ENCODE measurements at places on chromosomes 3 and 15.

- DNase-seq = no peak
These were observed 25.3 kb downstream of the FAM98B start for GRCh38 chr15:38479266-38479665.

DNA sequence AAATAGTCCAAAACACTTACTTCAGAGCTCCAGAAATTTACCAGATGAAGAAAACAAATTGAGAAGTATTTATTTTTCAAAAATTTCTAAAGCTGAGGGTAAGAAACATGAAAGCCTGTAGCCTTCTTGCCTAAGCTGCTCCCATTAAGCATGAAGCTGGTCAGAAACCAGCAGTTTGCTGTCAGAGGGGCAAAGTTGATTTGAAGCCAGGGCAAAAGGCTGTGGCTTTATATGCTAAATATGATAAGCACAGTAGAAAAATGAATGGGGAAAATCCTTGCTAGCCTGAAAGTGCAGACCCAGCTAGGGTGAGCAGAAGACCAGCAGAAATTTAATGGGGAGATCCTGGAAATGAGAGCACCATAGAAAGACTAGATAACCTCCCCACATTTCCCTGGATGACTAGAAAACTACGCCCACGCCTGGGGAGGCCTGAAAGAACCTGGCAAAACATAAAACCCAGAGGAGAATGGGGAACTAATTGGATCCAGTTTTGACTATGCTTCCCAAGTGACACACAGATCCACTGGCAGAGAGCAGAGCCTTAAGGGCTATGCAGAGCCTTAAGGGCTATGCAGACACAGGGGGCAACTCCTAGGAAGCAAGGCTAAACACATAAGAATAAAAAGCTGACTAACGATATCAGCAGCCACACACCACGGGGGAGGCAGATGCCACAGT, 43.0 kb upstream of the HEG1 start:
- DNase-seq = no peak

DNA sequence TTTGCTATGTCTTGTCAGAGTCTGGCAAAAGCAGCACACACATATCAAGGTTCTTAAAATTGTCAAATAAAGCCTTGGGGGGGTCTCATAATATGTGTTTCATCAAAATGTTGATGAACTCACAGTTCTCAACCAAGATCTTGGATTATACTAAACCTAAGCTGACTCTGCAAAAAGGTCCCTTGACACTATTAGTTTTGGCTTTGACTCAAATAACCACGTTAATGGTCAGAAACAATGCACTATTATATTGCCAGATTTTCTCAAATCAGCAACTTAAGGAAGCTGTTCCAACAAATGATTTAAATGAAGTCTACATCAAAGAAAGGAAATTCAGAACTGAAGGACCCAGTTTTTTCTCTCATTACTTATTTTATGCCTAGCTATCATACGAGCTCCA, 1063.9 kb downstream of the ROBO1 start:
- DNase-seq = no peak

DNA sequence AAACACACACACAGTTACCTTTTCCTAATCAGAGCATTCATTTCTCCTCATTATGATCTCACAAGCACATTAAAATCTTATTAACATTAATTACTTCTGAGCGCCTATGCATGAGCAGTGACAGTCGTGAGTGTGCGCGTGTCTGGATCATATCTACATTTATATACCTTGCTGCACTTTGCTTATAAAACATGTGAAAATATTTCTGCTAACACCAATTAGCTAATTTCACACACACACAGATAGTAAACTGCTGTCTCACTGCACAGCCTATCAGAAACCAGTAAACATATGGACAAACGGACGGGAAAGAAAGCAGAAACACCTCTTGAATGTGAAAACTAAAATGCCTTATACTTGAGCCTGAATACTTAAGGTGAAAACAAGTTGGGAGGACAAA, 64.8 kb downstream of the ZBTB20 start:
- DNase-seq = no peak

- DNase-seq = peak; percentile 78
These were observed 13.7 kb downstream of the CELF6 start for GRCh38 chr15:72306211-72306785.

DNA sequence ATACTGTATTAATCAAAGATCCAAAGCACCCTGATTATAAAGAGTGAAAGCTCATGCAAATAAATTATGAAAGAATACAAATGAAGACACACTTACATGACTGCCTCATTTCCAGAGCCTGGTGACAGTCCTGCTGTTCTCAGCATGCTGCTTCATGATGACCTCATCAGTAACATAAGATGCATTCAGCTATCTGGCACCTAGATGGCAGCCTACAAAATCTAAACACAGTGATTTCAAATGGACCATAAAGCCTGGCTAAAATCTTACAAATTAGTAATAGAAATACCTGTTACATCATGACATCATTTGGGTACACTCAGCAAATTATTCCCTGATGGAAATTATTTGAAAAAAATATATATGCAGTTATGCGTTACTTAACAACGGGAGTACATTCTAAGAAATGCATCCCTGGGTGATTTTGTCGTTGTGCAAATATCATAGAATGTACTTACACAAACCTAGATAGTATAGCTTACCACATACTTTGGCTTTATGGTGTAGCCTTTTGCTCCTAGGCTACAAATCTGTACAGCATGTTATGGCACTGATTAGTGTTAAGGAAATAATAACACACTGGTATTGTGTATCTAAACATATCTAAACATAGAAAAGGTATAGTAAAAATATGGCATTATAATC, 207.2 kb downstream of the EPHA3 start:
- no peak for DNase-seq

GRCh38 chr3:75049533-75049932, 435.1 kb upstream of the CNTN3 start:
- DNase-seq = no peak
